ENCODE measurements at places on chromosomes 3 and 15.

- DNase-seq = no peak
Measured at GRCh38 chr3:2934541-2934940, 175.6 kb downstream of the IL5RA start.

GRCh38 chr3:39193391-39193790 lies 996 bp upstream of the XIRP1 start:
- no peak for DNase-seq

DNA sequence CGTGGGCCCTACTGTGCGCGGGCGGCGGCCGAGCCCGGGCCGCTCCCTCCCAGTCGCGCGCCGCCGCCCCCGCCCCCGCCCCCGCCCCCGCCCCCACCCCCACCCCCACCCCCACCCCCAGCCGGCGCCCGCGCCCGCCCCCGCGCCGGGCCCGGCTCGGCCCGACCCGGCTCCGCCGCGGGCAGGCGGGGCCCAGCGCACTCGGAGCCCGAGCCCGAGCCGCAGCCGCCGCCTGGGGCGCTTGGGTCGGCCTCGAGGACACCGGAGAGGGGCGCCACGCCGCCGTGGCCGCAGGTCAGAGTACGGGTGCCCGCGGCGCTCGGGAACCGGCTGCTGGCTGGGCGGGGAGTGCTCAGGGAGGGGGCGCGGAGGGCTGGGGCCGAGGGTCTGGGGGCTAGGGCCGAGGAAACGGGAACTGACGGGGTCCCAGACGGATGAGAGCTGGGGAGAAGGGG lies 1.1 kb upstream of the PPARG start:
- DNase-seq = no peak

GRCh38 chr15:79904271-79904670 lies 7.5 kb upstream of the MTHFS start:
- no peak for DNase-seq

DNA sequence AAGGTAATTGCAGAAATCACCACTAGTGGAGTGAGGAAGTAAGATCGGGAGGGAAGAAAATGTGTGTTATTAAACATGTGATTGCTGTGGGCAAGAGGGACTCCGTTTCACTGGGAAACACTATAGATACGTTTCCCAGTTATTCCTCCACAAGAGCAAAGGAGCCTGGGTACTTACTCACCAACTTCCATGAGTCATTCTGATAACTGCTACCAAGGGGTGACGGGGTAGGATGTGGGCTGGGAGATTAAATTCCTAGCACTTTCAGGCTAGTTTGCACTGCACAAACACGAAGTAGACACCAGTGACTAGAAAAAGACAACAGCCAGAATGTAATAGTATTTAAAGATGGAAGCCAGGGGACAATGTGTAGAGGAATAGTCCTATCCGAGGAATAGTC lies 812.9 kb upstream of the CFAP20DC start:
- DNase-seq = no peak

GRCh38 chr15:79349525-79349924 lies 38.6 kb downstream of the TMED3 start:
- no peak for DNase-seq

GRCh38 chr3:113948015-113948917 lies 453 bp downstream of the ZDHHC23 start:
- DNase-seq = peak; percentile 36

DNA sequence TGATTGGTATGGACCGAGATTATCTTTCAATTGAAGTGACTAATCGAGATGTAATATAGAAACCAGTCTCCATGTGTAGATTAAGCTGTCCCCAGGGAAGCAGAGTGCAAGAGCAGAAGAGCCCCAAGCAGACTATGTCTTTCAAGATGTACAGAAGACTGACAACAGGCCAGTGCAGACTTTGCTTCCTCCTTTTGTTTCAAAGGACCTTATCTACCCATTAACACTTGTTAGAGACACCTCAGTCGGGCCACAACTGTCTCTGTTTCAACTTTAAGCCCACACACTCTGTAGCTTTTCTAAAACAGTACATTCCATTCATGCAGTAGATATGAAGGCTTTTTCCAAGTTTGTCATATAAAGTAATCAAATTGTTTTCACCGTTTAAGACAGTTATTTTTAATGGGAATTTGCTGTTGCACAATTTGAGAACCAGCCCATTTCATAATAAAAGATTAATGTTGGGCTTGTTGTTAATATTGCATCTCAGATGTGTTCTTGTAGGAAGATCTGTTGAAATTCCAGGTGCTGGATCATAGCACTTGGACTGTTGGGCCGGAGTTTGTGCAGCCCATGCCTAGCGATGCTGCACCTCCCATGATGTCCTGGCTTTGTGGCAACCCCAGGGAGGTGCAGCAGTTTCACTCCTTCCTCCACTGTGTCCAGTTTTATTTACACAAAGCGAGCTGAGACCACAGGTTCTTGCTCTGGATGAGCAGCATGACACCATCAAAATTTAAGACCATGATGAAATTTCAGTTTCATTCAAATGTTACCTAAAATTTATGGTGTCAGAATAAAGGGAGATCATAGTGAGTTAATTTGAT lies 12.4 kb downstream of the GORASP1 start:
- DNase-seq = no peak

DNA sequence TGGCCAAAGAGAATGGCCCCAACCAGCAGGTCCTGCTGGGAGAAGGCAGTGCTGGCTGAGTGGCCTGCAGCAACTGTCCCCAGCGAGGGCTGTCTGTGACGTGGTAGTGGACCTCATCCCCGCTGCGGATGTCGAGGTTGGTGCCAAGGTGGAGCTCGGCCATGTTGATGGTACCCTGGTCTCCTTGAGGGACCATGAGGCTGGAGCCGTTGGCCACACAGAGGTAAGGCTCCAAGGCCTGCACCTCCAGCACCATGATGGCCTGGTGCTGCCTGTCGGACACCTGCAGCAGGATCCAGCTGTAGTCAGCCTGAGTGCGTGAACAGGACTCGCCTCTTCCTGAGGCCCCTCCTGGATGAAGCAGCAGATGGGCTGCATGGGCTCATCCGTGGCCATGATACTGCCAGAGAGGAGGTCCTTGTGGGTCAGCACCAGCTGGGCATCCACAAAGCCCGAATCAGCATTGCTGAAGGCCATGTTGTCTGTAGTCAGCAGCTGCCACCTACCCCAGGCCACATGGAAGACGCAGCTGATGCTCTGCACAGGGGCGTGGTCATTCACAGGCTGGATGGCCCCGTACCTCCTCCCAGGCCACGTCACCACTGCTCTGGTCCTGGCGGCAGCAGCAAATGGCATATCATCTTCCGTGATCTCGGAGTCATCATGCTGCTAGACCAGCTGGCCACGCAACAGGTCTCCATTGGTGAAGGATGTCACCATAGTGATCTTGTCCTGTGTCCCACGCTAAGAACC lies 167.5 kb downstream of the GOLGA6L4 start:
- no peak for DNase-seq

DNA sequence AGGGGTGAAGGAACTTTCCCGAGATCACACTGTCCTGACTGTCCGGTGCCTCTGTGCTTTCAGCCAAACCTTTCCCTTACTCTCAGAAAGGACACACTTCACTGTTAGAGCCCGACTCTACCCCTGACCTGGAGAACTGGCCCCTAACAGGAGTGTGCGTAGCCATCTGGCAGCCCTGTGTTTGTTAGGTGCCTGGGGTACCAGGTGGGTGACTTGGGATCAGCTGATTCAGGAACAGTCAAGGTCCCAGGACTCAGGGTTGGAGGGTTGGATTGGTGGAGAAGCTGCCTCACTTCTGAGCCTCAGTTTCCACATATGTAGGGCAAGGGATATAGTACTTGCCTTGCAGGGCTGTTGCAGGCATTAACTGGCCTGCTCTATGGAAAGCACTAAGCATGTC lies 98.3 kb upstream of the SLC6A11 start:
- DNase-seq = no peak

DNA sequence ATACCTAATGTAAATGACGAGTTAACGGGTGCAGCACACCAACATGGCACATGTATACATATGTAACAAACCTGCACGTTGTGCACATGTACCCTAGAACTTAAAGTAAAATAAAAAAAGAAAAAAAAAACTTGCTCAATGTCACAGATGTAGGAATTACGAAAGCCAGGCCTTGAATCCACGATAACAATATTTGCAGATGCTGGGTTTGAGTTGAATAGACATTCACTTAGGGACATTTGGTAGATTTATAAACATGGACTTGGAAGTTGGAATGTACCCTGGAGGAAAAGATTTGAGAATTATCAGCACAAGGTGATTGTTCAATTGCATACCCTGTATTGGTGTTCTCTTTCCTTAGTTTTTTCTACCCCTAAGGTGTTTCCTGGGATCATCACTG lies 260.2 kb upstream of the PEX5L start:
- no peak for DNase-seq

DNA sequence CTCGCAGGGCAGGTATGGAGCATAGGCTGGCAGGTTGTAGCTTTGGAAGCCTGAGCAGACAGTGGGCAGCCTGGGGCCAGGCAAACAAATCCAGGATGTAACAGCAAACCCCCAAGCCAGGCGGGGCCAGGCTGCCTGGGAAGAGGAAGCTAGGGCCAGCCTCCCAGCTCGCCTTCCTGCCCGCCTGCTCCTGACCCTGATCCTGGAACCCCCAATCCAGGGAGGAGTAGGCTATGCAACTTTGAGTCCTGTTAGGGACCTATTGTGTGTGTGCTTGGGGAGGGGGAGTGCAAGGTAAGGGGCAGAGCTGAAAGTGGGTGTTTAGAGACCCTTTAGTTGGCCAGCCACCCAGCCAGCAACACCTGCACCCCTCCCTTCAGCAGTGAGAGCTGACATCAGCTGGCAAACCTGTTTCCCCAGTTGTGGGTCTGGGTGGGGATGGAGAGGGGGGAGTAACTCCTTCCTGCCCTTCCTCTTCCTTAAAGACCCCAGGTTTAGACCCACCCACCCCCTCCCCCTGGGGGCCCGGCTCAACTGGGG lies 2.5 kb downstream of the NBEAL2 start:
- no peak for DNase-seq

DNA sequence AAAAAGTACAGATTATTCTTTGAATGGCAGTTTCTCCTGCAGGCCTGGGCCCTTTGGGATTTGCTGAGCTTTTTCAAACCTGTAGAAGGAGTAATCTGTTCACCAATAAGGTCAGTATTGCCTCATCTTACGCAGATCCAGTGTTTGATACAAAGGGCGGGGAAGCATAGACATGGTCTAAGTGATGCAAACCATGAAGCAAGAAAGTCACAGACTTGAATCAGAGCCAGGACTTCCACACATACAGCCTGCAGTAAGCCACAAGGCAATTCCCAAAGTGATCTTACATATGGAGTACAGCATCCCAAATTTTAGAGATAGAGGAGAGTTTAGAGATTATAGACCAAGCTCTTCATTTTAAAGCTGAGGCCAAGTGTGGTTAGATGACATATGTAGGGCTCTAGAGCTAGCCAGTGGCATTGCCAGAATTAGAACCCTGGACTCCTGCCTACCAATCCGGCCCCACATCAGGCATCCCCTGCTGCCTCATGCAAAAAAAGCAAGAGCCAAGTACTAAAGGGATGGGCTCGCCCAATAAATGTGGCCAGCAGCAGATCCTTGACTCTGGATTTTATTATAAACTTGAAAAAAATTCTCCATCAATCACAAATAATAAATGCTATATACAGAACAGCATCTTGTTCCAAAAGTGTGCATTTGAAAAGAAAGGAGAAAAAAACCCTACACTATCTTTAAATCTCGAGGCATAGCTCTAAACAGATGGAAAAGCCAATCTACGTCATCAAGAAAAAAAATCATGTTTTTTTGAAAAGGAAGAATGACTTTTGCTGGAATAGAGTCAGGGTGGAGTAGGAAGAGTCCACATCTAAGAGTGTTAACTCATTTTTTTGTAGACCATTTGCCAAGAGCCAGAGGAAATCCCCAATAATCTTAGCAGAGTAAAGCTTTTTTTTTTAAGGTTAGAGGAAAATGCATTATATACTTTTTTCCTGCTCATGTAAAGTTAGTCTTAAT lies 24.0 kb downstream of the ABI3BP start:
- DNase-seq = no peak

- peak; percentile 31 for DNase-seq
Measured at GRCh38 chr3:72152551-72153476, 367.9 kb upstream of the PROK2 start.

- no peak for DNase-seq
Measured at GRCh38 chr15:29888646-29889045, 66.4 kb upstream of the TJP1 start.

- no peak for DNase-seq
Measured at GRCh38 chr15:38455092-38455491, 1.2 kb downstream of the FAM98B start.

GRCh38 chr15:63019511-63020109 lies 22.9 kb upstream of the TPM1 start:
- no peak for DNase-seq

DNA sequence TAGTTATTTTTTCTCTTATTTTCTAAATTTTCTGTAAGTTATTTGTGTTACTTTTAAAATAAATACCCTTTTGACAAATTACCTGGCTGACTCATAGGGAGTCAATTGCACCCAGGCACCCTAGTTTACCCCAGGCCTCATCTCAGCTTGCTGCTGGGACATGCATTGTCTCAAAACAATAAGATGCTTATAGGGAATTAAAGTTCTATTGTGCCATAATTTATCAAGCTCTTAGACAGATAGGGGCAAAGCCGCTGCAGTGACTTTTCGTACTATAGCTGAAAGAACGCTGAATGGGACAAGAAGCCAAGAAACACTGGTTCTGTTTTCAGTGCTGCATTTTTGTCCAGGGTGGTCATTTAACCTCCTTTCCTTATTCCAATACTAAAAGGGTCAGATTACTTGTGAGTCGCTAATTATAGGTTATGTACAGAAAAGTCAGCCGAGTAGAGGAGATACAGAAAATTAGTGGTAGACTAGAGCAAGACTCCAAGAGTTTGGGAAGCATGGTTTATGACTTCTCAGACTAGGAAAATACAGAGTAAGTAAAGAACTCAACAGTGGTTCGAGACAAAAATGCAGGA lies 50.3 kb downstream of the EXD1 start:
- no peak for DNase-seq

- DNase-seq = no peak
Measured at GRCh38 chr3:27939940-27940339, 217.8 kb upstream of the EOMES start.

- no peak for DNase-seq
Measured at GRCh38 chr3:64216274-64217147, 8.8 kb downstream of the PRICKLE2 start.

GRCh38 chr15:50150349-50150748 lies 31.3 kb upstream of the ATP8B4 start:
- no peak for DNase-seq

DNA sequence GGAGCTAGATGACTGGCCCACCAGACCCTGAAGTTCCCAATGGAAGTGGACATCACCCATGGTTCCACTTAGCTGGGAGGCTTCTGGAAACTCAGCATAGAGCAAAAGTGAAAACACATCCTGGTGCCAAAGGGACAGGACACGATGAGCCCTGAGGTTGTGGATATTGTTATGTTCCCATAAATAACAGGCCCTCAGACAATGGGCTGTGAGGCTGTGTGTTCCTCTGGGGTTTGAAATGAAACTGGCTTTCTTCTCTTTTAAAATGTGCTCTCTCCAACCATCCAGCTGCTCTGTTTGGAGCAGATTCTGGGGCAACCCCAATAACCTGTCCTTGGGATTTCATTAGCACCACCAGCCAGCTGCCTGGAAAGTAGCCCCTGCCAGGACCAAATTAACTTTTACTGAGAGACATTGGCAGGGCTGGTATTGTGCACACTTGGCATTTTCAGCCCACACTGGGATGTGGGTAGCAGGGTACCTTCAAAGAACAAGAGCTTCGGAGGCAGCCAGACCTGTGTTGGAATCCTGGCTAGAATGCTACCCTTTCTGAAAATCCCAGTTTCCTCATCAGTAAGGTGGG lies 97.5 kb downstream of the DNAJB8 start:
- DNase-seq = no peak

Data from NCI-H526 treated with DMSO at 0.1 percent for 48 hours (cell line).